Keratinocyte (primary cell): ENCODE measurements at places on chromosomes 11 and 22.
A peak's percentile ranks its signal among the peaks of the same experiment; 100 is the strongest.

DNA sequence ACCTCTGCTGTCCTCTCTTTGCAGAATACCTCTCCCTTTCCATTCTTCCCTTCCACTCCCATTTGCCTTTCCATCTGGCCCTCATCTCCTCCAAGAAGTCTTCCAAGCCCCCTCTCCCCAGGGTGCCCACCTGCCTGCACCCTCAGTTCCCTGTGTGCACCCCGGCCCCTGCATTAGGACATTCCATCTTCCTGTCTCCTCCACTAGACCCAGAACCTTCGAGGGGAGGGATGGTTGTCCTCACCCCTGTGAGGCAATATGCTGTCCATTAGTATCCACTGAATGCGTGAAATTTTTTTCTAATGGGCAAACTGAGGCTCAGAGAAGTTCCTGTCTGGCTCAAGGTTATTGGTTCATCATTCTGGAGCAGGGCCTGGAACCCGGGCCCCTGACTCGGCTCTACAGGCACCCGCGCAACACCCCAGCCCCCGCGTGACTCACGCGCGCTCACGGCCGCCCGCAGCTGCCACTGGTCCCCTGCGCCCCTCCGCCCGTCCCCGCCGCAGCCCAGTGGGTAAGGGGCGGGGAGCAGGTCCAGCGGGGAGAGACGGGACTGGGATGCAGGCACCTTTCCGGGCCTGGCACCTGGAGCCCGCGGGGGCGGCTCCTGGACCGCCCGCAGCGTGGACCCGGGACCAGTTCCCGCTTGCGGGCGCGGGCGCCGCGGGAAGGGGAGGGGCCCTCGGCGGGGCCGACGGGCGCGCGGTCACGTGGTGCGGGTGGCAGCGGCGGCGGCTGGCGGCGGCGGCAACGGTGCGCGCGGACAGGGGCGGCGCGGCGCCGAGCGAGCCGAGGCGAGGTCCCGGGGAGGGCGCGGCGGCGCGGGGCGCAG lies 7.0 kb downstream of the SEPTIN3 start:
- no peak overlapping the region for H3K4me3 ChIP-seq
- H3K27me3 ChIP-seq: peaks cover 50% of the 10 kb centered on the region
- no peaks in the 10 kb centered on the region for H3K4me1 ChIP-seq

- no peak for DNase-seq
- no peak overlapping the region for H3K4me3 ChIP-seq
- no peaks in the 10 kb centered on the region for H3K4me1 ChIP-seq
- no peaks in the 10 kb centered on the region for H3K36me3 ChIP-seq
Observed at GRCh38 chr11:34899633-34900016, 16.6 kb downstream of the APIP start.

DNA sequence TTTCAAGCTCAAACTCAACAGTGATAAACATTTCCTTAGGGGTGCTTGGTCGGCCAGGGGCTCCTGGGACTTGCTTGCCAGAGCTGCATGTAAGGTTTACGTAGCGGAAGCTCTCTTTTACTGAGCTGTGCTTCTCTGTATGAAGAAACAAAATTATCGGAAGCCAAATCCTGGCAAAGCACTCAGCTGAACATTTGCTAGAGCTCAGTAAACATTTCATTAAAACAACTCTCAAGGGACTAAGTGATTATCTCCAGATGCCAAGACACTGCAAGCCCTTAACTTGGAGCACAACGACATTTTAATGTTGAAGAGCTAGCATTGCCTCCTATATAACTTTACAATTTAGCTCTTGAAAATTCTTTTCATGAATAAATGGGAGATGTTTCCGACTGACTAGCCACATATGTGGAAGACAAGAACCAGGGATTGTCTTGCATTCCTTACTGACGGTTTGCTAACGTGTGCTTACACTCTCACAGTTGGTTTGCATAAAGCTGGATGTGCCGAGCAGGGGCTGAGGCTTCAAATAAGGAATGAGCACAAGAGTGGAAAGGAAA lies 43.4 kb downstream of the SCUBE2 start:
- no peak overlapping the region for H3K27ac ChIP-seq
- H3K4me3 ChIP-seq: no peak overlapping the region
- no peaks in the 10 kb centered on the region for H3K4me1 ChIP-seq
- H3K36me3 ChIP-seq: no peaks in the 10 kb centered on the region

DNA sequence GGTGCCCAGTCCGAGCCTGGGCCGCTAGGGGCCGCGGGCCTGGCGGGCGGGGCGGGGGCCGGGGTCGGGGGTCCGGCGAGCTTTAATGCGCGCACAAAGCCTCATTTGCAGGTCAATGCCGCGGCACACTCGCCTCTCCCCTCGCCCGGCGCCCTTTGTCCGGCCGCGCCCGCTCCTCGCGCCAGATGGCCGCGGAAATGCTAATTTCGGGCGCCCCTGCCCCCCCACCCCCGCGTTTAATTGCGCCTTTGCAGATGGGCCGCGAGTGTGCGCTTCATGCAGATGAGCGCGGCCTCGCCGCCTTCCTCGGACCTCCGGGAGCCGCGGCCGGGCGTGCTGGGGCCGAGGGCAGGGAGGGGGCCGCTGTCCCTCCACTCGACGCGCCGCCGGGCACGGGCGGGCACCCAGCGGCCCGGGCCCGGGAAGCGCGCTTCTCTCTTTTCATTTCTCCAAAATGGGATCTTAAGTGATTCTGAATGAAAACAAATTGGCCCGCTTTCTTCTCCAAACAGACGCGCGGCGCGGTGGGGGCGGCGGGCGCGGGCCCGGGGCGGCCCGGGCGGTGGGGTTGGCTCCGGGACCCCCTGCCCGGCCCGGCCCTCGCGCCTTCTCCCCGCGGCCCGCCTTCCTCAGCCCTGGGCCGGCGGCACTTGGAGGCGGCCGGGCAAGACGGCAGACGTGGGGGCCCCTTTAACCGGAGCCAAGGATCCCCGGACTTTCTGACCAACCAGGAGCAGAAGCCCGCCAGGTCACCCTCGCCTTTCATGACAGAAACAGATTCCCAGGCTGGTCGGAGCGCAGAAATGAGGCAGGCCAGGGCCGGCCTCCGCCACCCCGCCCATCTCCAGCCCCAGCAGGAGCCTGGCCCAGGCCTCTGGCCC lies 22.9 kb downstream of the CDKN1C start:
- DNase-seq: no peak
- peaks cover 58% of the 10 kb centered on the region for H3K27me3 ChIP-seq
- H3K4me3 ChIP-seq: no peak overlapping the region
- H3K36me3 ChIP-seq: no peaks in the 10 kb centered on the region
- H3K27ac ChIP-seq: no peak overlapping the region

DNA sequence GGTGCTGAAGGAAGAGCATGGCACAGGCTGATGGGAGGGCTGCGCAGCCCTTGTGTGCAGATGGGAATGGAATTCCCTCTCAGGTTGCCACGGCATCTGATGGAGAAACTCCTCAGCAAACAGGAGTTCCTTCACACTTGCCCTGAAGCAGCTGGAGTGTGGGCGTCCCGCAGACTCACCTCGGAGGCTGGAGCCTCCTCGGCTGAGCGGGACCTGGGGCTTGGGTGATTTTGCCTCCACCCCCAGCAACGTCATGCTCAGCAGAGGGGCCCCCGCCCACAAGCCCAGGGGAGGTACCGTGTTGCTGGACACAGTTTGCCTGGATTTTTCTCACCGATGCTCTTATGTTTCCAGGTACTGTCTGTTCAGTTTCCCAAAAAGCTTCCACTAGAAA lies 63.4 kb downstream of the MYO7A start:
- DNase-seq: no peak
- H3K36me3 ChIP-seq: no peaks in the 10 kb centered on the region
- H3K27ac ChIP-seq: peak overlapping the region; percentile 58
- H3K27me3 ChIP-seq: no peaks in the 10 kb centered on the region
- H3K4me3 ChIP-seq: peak overlapping the region; percentile 71
- peaks cover 13% of the 10 kb centered on the region for H3K4me1 ChIP-seq

DNA sequence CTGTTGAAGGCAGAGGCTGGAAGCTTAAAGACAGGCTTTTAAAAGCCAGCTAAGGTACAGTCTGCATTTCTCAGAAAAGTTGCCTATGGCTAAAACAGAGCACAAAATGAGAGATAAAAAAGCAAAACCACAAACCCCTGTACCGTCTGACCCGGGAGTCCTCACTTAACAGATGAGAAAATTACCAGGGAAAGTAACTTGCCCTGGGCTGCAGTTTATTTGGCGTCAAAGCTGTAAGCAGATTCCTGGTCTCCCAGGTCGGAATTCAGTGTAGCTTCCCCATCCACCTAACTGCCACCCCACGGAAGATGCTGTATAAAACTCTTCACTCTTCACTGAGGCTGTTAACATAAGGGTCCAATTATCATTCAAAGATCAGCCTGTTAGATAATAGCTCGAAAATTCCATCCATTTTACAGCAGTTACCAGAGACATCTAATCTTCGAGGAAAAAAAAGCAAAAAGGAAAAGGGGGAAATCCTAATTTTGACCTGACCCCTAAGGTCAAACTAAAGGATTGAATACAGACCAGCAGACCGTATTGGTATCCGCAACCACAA lies 1.5 kb downstream of the TCF20 start:
- H3K36me3 ChIP-seq: no peaks in the 10 kb centered on the region
- H3K27ac ChIP-seq: peak overlapping the region; percentile 79
- peaks cover 25% of the 10 kb centered on the region for H3K4me1 ChIP-seq
- no peaks in the 10 kb centered on the region for H3K27me3 ChIP-seq
- H3K4me3 ChIP-seq: peak overlapping the region; percentile 80
- no peak for DNase-seq

- H3K4me3 ChIP-seq: no peak overlapping the region
- no peaks in the 10 kb centered on the region for H3K36me3 ChIP-seq
- H3K27me3 ChIP-seq: no peaks in the 10 kb centered on the region
Observed at GRCh38 chr11:8098361-8098760, 17.4 kb downstream of the TUB start.

- H3K27ac ChIP-seq: no peak overlapping the region
- no peaks in the 10 kb centered on the region for H3K4me1 ChIP-seq
- no peaks in the 10 kb centered on the region for H3K36me3 ChIP-seq
- DNase-seq: no peak
Observed at GRCh38 chr11:48017105-48017830, 36.9 kb downstream of the PTPRJ start.

DNA sequence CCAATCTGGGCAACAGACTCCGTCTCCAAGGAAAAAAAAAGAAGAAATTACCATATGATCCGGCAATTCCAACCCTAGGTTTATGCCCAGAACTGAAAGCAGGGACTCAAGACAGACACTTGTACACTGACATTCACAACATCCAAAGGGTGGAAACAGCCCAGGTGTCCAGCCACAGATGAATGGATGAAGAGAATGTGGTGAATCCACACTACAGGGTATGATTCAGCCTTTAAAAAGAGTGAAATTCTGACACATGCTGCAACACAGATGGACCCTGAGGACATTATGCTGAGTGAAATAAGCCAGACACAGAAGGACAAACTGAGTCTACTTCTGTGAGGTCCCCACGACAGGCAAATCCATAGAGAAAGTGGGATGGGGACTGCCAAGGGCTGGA lies 43.9 kb downstream of the SGSM3 start:
- no peak overlapping the region for H3K27ac ChIP-seq
- H3K27me3 ChIP-seq: no peaks in the 10 kb centered on the region

GRCh38 chr11:61632096-61632495 lies 48.1 kb upstream of the DAGLA start:
- peaks cover 10% of the 10 kb centered on the region for H3K4me1 ChIP-seq
- H3K27me3 ChIP-seq: peaks cover 13% of the 10 kb centered on the region
- H3K4me3 ChIP-seq: no peak overlapping the region
- no peak overlapping the region for H3K27ac ChIP-seq

GRCh38 chr11:115739146-115739545 lies 234.9 kb upstream of the CADM1 start:
- H3K27me3 ChIP-seq: no peaks in the 10 kb centered on the region
- no peak overlapping the region for H3K27ac ChIP-seq
- peaks cover 43% of the 10 kb centered on the region for H3K4me1 ChIP-seq
- DNase-seq: no peak
- no peak overlapping the region for H3K4me3 ChIP-seq
- H3K36me3 ChIP-seq: no peaks in the 10 kb centered on the region

DNA sequence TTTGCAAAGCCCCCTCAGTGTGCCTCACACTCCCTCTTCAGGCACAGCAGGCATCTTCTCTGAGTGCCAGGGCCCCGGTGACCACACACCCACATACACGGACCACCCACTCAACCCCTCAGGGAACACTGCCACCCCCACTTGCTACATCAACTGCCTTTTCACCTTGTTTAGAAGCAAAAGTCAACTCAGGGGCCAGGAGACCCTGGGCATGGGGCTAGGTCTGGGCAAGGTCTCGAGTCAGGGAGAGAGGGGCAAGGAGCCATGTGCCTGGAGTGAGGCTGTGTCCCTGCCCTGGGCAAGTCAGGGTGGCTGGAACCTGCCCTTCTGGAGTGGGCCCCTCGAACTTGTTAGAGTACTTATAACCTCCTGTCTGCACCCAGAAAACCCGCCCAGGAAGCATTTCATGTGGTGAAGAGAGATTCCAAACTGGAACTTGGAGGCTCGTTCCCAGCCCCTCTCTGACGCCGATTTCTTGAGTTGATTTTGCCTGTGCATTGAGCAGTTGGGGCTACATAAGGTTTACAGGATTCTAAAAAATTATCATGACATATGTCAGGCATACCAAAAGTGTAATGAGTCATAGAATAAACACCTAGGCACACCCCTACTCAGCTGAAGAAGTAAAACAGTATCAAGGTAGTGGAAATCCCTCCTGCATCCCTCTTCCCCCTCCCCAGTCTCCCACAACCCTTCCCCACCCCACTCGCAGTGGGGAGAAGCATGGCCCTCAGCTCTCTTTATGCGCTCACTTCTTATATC lies 74.3 kb downstream of the MYEOV start:
- DNase-seq: no peak
- H3K27ac ChIP-seq: no peak overlapping the region
- H3K4me1 ChIP-seq: peaks cover 11% of the 10 kb centered on the region
- H3K4me3 ChIP-seq: no peak overlapping the region

- peaks cover 18% of the 10 kb centered on the region for H3K27me3 ChIP-seq
- H3K4me1 ChIP-seq: no peaks in the 10 kb centered on the region
- H3K36me3 ChIP-seq: no peaks in the 10 kb centered on the region
- no peak overlapping the region for H3K27ac ChIP-seq
- no peak overlapping the region for H3K4me3 ChIP-seq
Observed at GRCh38 chr11:61531044-61531443, 22.5 kb downstream of the LRRC10B start.

GRCh38 chr11:101582989-101583250 lies 887 bp downstream of the TRPC6 start:
- peak overlapping the region; percentile 43 for H3K4me3 ChIP-seq
- H3K27me3 ChIP-seq: peaks cover 21% of the 10 kb centered on the region
- no peaks in the 10 kb centered on the region for H3K36me3 ChIP-seq
- H3K4me1 ChIP-seq: peaks cover 5% of the 10 kb centered on the region
- H3K27ac ChIP-seq: no peak overlapping the region

DNA sequence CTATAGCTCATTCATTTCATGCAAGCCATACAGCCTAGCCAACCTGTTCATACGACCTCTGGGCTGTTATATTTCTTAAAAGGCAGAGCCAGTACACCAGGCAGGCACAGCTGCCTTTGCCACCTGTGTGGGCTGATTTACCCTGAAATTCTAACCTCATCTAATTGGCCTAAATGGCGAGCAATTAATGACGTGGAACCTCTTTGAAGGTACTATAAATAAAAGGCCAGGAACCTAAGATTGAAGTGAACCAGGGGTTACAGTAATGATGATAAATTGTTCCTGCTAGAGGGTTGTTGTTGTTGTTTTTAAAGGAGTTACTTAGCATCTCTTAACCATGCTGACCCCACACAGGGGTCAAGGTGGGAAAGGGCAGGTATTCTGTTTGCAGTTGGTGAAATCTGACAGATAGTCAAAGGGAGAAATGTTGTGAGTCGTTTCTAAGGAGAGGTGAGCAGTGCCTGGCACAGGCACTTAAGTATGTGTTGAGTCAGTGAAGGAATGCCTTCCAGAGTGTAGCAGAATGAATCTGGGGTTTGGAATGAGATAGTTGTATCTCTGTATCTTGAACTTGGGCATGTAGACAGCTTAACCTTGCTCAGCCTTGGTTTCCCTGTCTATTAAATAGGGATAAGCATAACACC lies 213.5 kb upstream of the NAV2 start:
- no peak overlapping the region for H3K4me3 ChIP-seq
- no peak overlapping the region for H3K27ac ChIP-seq
- no peak for DNase-seq
